T follicular helper cell (primary cell): ENCODE measurements at places on chromosomes 3 and 15.
A peak's percentile ranks its signal among the peaks of the same experiment; 100 is the strongest.

- no peak for DNase-seq
Measured at GRCh38 chr3:15342945-15343344, 10.6 kb upstream of the SH3BP5 start.

- DNase-seq: no peak
Measured at GRCh38 chr15:38944536-38944935, 379.9 kb upstream of the RASGRP1 start.

DNA sequence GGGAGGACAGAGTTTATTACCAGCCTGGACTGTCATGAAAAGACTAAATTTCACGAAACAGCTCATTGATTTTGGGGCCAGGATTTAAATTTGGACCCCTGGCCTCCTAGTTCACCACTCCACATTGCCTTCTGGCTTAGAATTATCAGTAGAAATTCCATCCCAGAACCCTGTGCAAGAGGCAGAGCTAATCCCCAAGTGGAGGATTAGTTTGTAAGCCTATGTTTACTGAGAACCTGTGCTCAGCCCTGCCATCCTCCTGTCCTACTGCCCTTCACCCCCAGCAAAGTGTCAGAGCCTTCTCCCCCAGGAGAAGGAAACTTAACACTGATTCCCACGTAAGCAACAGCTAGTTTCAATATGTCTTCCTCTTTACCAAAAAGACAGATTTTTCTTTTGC, 99.4 kb downstream of the SST start:
- no peak for DNase-seq

GRCh38 chr3:14508966-14509795, 31.0 kb downstream of the GRIP2 start:
- DNase-seq: peak; percentile 37

GRCh38 chr3:160694345-160694744, 17.4 kb downstream of the ARL14 start:
- no peak for DNase-seq
